ENCODE measurements at places on chromosomes 12 and 14. TPM values are rescaled to one million over a fixed set of nuclear protein-coding genes. Genes with fewer than 3 reads are reported as not detected.

Gene PXMP2
- 42.3 TPM for total RNA-seq

Gene LRTM2
- not detected for total RNA-seq

Gene POTEG
- not detected for total RNA-seq

Gene LTBR
- 23.5 TPM for total RNA-seq

Gene TPPP2
- 1.6 TPM for total RNA-seq

Gene GSG1
- not detected for total RNA-seq

Gene GALNT9
- total RNA-seq: not detected

Gene SMCO2
- total RNA-seq: not detected

Gene PTGDR
- 1.3 TPM for total RNA-seq

Gene RHOF
- 44.3 TPM for total RNA-seq

Gene GLIPR1L2
- 1.5 TPM for total RNA-seq

Gene SLCO1A2
- not detected for total RNA-seq

Data from left ventricle myocardium inferior (tissue), 1 donor.